ENCODE measurements at places on chromosomes 3 and 15. TPM values are rescaled to one million over a fixed set of nuclear protein-coding genes. Genes with fewer than 3 reads are reported as not detected.
A peak's percentile ranks its signal among the peaks of the same experiment; 100 is the strongest.

DNA sequence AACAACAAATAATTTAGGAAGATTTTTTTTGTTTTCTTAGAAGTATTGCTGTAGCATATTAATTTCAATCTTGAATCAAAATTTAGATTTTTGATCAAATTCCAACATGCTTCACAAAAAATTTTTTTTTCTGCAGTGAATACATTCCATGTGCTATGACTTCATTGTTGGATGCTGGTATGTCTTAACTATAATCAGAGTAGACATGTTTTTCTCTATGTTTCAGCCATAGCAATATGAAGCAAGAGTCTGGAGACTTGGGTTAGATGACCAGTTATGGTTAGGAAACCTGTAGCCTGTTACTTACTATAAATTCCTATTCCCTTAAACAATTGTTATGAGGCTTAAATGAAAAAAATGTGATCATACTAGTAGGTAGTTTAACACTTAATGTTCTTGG is 176.1 kb upstream of the CHL1 start:
- H3K27ac ChIP-seq, result no peak overlapping the region
- no peaks in the 10 kb centered on the region for H3K36me3 ChIP-seq
- no peaks in the 10 kb centered on the region for H3K27me3 ChIP-seq
- H3K4me3 ChIP-seq, result no peak overlapping the region
- no peak for DNase-seq
- H3K4me1 ChIP-seq, result no peaks in the 10 kb centered on the region

DNA sequence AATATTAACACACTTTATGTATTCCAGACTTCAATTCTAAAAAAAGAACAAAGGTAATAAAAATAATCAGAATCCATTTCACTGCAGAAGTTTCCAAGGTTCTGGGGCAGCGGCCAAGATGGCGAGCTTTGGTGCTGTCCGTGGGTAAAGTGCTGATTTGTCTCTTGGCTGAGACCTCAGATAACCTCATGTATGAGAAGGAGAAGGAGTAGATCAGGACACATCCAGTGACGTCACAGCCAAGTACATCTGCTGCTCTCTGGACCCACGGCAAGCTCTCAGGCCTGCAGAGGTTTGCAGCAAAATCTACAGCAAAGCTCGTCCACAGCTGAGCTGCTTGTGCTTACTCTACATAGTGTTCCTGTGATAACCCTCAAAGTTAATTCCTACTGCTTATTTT is 165.7 kb downstream of the MAGI1 start:
- no peaks in the 10 kb centered on the region for H3K36me3 ChIP-seq
- no peak overlapping the region for H3K27ac ChIP-seq
- no peak overlapping the region for H3K4me3 ChIP-seq
- no peak for DNase-seq
- no peaks in the 10 kb centered on the region for H3K27me3 ChIP-seq
- peaks cover 5% of the 10 kb centered on the region for H3K4me1 ChIP-seq

GRCh38 chr15:96115642-96116041 is 214.9 kb upstream of the NR2F2 start:
- no peak overlapping the region for H3K27ac ChIP-seq
- DNase-seq, result no peak
- peaks cover 10% of the 10 kb centered on the region for H3K4me1 ChIP-seq
- no peaks in the 10 kb centered on the region for H3K27me3 ChIP-seq
- H3K4me3 ChIP-seq, result no peak overlapping the region

The GCSAM gene
- not detected for total RNA-seq

DNA sequence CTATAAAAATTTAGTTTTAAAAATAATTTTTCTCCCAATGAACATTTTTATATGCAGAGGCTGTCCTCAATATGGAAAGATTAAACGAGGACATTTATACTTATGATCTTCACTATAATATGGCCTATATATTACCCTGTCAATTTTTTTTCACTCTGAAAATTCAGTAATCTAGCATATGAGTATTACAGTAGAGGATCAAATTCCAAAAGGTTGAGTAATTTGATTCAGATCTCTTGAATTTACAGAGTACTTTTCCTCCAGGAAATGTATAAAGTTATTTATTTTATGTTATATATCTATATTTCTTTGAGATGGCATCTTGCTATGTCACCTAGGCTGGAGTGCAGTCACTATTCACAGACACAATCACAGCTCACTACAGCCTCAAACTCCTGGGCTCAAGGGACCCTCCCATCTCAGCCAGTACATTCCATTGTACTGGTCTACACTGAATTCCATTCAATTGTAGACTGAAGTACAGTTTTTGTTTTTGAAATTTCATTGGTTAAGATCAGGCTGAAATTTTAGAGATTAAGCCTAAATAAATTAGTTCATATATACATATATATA is 16.3 kb upstream of the TRPM7 start:
- H3K36me3 ChIP-seq, result 0 out of 2 replicates have a peak, but pooled peaks cover 4% of the 10 kb centered on the region
- H3K27ac ChIP-seq, result no peak overlapping the region
- no peaks in the 10 kb centered on the region for H3K4me1 ChIP-seq
- H3K4me3 ChIP-seq, result no peak overlapping the region
- no peak for DNase-seq

DNA sequence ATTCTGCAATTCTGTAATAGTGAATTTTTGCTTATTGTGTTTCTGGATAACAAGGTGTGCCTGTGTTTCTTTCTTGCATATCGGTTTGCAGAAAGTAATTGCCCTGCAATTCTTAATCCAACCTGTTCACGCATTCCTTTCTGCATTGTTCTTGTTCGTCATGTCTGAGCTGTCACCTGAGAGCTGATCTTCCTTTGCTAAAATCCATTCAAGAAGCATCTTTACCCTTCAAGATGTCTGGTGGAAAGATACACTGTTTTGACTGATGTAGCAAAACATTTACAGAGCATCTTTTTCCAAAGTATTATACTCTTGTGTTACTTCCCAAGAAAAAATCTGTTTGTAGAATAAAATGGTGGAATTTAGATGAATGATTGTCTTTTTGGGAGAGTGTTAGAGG is 159.0 kb upstream of the WNT5A start:
- peaks cover 43% of the 10 kb centered on the region for H3K4me1 ChIP-seq
- DNase-seq, result no peak
- H3K4me3 ChIP-seq, result no peak overlapping the region
- no peaks in the 10 kb centered on the region for H3K36me3 ChIP-seq
- no peaks in the 10 kb centered on the region for H3K27me3 ChIP-seq

DNA sequence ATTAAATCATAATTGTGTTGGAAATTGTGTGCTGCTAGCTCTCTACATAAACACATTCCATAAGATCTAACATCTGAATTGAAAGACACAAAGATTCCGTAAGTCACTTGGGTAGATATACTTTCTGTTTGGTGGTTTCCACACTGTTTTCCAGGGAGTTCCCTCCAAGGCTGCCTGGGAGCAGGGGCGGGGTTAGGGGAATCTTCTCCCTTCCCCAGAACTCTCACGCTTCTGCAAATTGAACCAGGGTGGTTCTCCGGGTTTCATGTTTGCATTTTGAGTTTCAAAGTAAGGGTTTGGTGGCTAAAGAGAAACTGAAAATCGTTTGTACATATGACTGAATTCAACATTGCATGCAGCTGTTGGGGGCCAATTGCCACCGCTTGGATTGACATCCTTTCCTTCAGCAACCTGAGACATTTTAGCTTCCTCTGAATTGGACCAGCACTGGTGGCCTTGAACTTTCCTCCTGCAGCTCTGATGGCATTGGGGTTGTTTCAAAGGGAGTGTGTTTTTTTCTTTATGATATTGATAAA is 192.7 kb upstream of the FEZF2 start:
- H3K27ac ChIP-seq, result no peak overlapping the region
- H3K4me1 ChIP-seq, result no peaks in the 10 kb centered on the region
- H3K27me3 ChIP-seq, result no peaks in the 10 kb centered on the region
- DNase-seq, result no peak
- no peak overlapping the region for H3K4me3 ChIP-seq

DNA sequence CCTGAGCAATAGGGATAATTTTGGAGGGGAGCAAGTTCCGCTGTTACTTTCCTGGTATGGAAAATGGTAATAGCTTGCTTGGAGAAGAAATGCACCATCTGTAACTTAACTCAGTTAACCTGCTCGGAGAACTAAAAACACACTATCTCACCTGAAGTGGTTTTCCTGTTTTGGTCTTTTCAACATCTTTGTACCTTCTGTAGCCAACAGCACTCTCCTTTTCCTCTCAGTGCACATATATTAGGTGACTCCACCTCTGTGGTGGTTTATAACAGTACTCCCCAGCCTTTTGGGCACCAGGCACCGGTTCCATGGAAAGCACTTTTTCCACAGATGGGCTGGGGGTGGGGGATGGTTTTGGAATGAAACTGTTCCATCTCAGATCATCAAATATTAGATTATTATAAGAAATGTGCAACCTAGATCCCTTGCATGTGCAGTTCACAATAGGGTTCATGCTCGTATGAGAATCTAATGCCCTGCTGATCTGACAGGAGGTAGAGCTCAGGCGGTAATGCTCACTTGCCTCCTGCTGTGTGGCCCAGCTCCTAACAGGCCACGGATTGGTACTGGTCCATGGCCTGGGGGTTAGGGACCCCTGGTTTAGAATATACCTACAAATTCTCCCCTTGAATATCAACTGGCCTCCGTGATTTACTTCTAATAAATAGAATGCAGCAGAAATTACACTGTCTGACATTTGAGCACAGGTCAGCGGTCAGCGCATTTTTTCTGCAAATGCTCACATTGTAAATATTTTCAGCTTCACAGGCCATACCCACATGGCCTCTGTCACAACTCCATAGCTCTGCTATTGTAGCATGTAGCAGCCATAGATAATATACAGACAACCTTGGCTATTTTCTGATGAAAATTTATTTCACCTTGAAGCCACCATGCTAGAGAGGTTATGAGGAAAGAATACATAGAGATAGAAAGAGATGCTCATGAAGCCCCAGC is 83.8 kb upstream of the SUCLG2 start:
- no peaks in the 10 kb centered on the region for H3K36me3 ChIP-seq
- DNase-seq, result no peak
- no peak overlapping the region for H3K4me3 ChIP-seq
- no peaks in the 10 kb centered on the region for H3K27me3 ChIP-seq
- no peaks in the 10 kb centered on the region for H3K4me1 ChIP-seq

GRCh38 chr15:41944313-41944940 is 27.9 kb downstream of the EHD4 start:
- DNase-seq, result no peak
- H3K27ac ChIP-seq, result no peak overlapping the region
- no peaks in the 10 kb centered on the region for H3K4me1 ChIP-seq

The RHCG gene
- not detected for total RNA-seq

DNA sequence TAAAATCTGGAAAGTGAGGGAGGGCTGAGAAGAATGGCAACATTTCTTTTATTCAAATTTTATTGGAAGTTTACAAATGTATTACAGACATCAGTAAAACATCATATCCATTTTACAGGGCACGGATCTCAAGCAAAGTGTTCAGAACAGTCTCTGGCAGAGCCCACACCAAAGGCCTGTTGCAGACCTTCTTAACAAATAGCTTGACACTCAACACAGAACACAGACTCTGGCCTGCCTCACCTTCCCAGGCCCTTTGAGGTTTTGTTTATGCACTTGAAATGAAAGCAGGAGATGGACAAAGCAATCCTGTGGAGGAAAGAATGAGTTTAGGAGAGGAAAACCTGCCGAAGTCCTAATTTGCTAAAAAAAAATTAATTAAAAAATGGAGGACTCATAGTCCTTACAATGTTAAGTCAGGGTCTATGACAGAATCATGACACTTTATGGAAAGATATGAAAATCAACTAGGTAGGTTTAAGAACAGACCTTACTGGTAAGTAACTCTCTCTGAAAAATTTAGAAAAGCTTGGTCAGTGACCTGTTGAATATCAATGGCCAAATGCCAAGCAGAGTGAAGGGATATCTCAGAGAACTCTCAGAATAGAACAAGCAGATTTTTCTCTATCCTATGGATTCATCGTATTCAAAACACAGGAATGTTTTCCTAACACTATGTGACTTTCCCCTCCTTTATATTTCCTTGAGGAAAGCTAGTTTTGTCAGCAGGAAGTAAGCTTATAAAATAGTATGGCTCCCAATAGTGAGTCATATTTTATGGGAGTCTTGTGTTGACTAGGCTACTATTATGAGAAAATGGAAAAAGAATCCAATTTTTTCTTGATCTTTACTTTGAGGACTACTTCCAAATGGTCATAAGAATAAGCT is 70.8 kb upstream of the PSMD6 start:
- no peaks in the 10 kb centered on the region for H3K27me3 ChIP-seq
- H3K27ac ChIP-seq, result peak overlapping the region; percentile 73
- DNase-seq, result no peak
- 0 out of 2 replicates have a peak overlapping the region, but pooled peaks have one; percentile 12 for H3K4me3 ChIP-seq
- no peaks in the 10 kb centered on the region for H3K36me3 ChIP-seq
- peaks cover 30% of the 10 kb centered on the region for H3K4me1 ChIP-seq

The PCCB gene
- 76.8 TPM for total RNA-seq

GRCh38 chr3:186746008-186746407 is 28.8 kb downstream of the KNG1 start:
- no peaks in the 10 kb centered on the region for H3K36me3 ChIP-seq
- H3K4me3 ChIP-seq, result no peak overlapping the region
- peak; percentile 88 for DNase-seq
- H3K27ac ChIP-seq, result peak overlapping the region; percentile 18
- H3K27me3 ChIP-seq, result no peaks in the 10 kb centered on the region

The PEX11A gene
- 4.5 TPM for total RNA-seq
